Endothelial cell of umbilical vein (primary cell): ENCODE measurements at places on chromosomes 5 and 9. TPM values are rescaled to one million over a fixed set of nuclear protein-coding genes. Genes with fewer than 3 reads are reported as not detected.

Gene ZFP37
- 1.3 and 1.6 TPM in 2 replicates for total RNA-seq

Gene SPRY4
- total RNA-seq: 33.9 and 49.5 TPM in 2 replicates

Gene SLC6A7
- not detected in 2 replicates for total RNA-seq

GRCh38 chr9:134694714-134695113, 53.1 kb downstream of the COL5A1 start:
- peaks cover 14% of the 10 kb centered on the region for H3K36me3 ChIP-seq
- no peak for DNase-seq
- H3K27me3 ChIP-seq: no peaks in the 10 kb centered on the region
- no peaks in the 10 kb centered on the region for H3K4me1 ChIP-seq

Gene NEURL1B
- total RNA-seq: 0.90 and 1.6 TPM in 2 replicates

GRCh38 chr5:57768745-57769144, 286.1 kb upstream of the ACTBL2 start:
- DNase-seq: no peak
- no peaks in the 10 kb centered on the region for H3K4me1 ChIP-seq
- no peak overlapping the region for H3K27ac ChIP-seq
- H3K27me3 ChIP-seq: no peaks in the 10 kb centered on the region
- no peaks in the 10 kb centered on the region for H3K36me3 ChIP-seq

- no peaks in the 10 kb centered on the region for H3K27me3 ChIP-seq
- H3K4me1 ChIP-seq: no peaks in the 10 kb centered on the region
- no peaks in the 10 kb centered on the region for H3K36me3 ChIP-seq
- H3K4me3 ChIP-seq: no peak overlapping the region
- H3K27ac ChIP-seq: no peak overlapping the region
These were observed 12.7 kb downstream of the RLN1 start for GRCh38 chr9:5326893-5327548.
